ENCODE measurements at places on chromosomes 7 and 10.
A peak's percentile ranks its signal among the peaks of the same experiment; 100 is the strongest.

DNA sequence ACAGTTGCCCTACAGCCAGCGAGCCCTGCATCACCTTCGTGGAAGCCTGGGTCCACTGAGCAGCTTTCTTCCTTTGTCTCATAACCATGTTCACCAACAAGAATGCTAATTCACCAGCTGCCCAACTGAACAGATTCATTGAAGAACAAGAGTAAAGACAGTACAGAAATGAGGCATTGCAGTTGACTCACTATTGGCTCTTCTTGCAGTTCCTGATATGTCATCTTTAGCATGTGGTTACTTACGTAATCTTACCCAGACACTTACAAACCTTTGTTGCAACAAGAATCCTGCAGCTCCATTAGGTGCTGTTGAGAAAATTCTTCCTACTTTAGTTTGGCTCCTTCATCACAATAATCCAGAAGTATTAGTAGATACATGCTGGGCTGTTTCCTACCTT is 174.0 kb upstream of the TPK1 start:
- no peak overlapping the region for H3K4me3 ChIP-seq
- H3K4me1 ChIP-seq = no peaks in the 10 kb centered on the region
- DNase-seq = no peak
- no peaks in the 10 kb centered on the region for H3K36me3 ChIP-seq
- H3K27ac ChIP-seq = no peak overlapping the region

DNA sequence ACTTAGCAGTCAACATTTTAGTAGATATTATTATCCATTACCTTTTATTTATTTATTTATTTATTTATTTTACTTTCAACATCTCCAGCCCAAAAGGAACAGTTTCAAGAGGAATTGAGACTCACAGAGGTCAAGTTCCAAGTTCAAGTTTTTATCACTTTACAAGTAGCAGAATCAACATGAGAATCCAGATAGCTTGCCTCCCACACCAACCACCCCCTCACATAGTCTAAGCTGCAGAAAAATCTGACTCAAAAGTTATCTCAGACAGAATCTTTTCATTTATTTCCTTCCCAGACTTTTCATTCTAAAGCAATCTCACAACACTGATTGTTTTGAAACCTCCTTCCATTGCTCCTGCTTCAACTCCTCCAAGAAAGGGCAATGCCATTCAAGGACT is 129.6 kb downstream of the GRM3 start:
- no peaks in the 10 kb centered on the region for H3K36me3 ChIP-seq
- no peak for DNase-seq
- H3K27ac ChIP-seq = no peak overlapping the region
- H3K27me3 ChIP-seq = no peaks in the 10 kb centered on the region
- H3K4me1 ChIP-seq = no peaks in the 10 kb centered on the region

- no peak for DNase-seq
- H3K4me3 ChIP-seq = peak overlapping the region; percentile 87
- no peaks in the 10 kb centered on the region for H3K4me1 ChIP-seq
- H3K36me3 ChIP-seq = no peaks in the 10 kb centered on the region
- no peaks in the 10 kb centered on the region for H3K27me3 ChIP-seq
Observed at GRCh38 chr10:22230158-22230833, 12.5 kb upstream of the EBLN1 start.

DNA sequence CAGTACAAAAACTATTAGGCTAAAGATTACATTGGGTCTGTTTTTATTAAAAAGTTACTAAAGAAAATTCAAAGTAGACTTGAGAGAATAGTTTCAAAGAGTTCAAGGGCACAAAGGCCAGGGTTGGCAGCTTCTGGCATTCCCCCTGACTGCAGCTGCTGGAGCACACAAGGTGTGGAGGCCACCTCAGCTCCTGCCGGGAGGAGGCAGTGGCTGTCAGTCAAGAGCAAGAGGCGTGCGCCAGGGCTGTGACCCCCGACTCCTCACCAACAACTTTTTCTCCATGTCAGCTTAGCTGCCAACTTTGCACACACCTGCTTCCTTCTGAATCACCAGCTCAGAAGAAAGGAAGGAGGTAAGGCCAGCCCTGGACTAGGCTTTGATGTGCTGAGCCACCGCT is 144.6 kb upstream of the PLXNA4 start:
- no peak overlapping the region for H3K27ac ChIP-seq
- DNase-seq = no peak
- H3K36me3 ChIP-seq = no peaks in the 10 kb centered on the region
- no peak overlapping the region for H3K4me3 ChIP-seq
- 0 out of 2 replicates have a peak, but pooled peaks cover 1% of the 10 kb centered on the region for H3K4me1 ChIP-seq
- H3K27me3 ChIP-seq = no peaks in the 10 kb centered on the region

GRCh38 chr10:94274142-94274787 is 88.5 kb downstream of the NOC3L start:
- H3K27me3 ChIP-seq = no peaks in the 10 kb centered on the region
- no peak for DNase-seq
- no peak overlapping the region for H3K4me3 ChIP-seq
- no peaks in the 10 kb centered on the region for H3K4me1 ChIP-seq

DNA sequence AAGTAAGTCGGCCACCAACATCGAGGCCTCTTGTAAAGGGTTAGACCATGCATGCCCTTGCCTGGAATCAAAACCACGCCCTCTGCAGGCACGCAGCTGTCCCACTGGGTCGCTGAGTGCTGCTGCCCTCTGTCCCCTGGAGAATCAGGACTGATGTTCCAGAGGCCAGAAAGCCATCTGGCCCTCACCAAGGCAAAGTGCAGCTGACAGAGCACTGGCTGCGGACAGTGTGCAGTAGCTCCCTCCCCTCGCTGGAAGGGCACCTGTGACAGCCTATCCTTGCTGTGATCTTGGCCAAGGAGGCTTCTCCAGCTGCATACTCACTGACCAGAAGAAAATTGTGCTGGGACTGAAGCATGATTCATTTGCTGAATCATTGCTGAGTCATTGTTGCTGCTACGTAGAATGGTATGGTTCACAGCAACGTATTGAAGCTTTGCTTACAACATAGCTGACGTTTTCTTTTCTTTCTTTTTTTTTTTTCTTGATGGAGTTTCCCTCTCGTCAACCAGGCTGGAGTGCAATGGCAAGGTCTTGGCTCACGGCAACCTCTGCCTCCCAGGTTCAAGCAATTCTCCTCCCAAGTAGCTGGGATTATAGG is 30.4 kb downstream of the DDC start:
- no peak overlapping the region for H3K27ac ChIP-seq
- no peak overlapping the region for H3K4me3 ChIP-seq
- H3K36me3 ChIP-seq = no peaks in the 10 kb centered on the region
- H3K27me3 ChIP-seq = no peaks in the 10 kb centered on the region
- no peaks in the 10 kb centered on the region for H3K4me1 ChIP-seq
- DNase-seq = no peak

DNA sequence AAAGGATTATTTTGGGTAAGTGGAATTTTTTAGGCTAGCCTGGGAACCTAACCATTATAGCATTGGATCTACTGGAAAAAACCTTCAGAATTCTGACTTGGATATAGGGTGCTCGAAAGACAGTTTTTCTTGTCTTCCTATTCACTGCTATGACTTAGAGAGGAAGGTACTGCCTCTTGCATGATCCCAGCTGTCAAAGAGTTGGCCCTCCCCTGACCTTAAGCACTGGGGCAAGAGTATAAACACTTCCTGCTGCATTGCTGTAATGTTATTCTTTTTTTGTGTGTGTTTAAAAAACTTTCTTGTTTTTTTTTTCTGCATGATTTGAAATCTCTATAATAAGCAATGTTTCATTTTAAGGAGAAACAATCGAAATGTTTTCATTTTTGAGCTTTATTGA is 113.0 kb downstream of the LRMDA start:
- no peaks in the 10 kb centered on the region for H3K27me3 ChIP-seq
- H3K36me3 ChIP-seq = no peaks in the 10 kb centered on the region
- DNase-seq = no peak
- H3K27ac ChIP-seq = no peak overlapping the region

DNA sequence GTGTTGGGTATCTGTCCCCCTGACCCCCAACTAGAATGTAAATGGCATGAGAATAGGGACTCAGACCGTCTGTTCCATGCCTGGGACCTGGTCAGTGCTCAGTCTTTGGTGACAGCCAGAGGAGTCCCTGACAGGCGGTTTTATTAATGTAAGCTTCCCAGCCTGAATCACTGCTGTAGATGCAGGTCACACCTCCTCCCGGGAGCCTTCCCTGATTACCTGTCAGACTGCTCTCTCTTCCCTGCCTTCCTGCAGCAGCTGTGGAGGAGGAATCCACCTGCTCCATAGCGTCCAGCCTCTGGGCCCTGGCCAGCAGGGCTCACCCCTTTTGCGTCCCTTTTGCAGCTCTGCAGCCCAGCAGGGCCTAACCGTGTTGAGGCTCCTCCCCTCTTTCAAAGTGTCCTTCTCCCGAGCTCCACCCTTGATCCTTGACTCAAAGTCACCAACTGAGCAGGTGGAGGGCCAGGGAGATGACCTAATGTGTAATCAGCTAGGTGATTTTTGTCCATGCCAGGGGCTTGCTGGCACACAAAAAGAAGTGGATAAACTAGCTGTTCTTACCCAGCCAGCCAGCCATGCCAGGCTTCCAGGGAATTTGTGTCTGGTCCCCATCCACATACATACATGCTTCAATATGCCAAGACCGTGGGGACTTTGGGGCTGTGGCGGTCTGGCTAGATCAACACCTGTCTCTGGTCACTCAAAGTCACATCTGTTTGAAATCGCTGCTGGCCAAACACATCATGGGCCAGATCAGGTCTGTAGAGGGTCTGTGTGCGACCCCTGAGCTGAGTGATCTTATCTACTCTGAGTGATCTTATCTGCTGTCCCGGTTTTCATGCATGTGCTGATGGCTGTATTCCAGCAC is 195.1 kb downstream of the CCDC3 start:
- no peak overlapping the region for H3K27ac ChIP-seq
- no peak for DNase-seq
- H3K27me3 ChIP-seq = no peaks in the 10 kb centered on the region
- H3K4me3 ChIP-seq = no peak overlapping the region

- no peaks in the 10 kb centered on the region for H3K4me1 ChIP-seq
- no peak overlapping the region for H3K4me3 ChIP-seq
- DNase-seq = no peak
- no peaks in the 10 kb centered on the region for H3K36me3 ChIP-seq
Observed at GRCh38 chr10:74586088-74586585, 240.3 kb upstream of the KAT6B start.

DNA sequence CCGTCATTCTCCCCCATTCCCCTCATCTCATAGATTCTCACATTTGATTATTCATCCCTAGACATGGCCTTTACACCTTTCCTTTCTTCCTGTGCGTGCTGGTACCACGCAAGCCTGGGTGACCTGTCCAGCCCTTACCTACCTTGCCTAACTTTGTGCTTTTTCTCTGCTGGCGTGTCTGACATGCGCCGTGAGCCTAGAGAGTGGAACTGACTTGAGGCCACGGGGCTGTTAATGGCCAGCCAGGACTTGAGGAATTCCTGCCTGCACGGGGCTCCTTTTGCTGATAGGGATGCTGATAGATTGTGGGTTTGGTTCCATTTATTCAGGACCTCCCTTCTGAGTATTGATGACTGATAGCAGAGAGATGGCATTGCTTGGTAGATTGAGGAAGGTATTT is 134.2 kb downstream of the DOCK1 start:
- H3K36me3 ChIP-seq = peaks cover 20% of the 10 kb centered on the region
- H3K4me1 ChIP-seq = no peaks in the 10 kb centered on the region
- no peak overlapping the region for H3K4me3 ChIP-seq

DNA sequence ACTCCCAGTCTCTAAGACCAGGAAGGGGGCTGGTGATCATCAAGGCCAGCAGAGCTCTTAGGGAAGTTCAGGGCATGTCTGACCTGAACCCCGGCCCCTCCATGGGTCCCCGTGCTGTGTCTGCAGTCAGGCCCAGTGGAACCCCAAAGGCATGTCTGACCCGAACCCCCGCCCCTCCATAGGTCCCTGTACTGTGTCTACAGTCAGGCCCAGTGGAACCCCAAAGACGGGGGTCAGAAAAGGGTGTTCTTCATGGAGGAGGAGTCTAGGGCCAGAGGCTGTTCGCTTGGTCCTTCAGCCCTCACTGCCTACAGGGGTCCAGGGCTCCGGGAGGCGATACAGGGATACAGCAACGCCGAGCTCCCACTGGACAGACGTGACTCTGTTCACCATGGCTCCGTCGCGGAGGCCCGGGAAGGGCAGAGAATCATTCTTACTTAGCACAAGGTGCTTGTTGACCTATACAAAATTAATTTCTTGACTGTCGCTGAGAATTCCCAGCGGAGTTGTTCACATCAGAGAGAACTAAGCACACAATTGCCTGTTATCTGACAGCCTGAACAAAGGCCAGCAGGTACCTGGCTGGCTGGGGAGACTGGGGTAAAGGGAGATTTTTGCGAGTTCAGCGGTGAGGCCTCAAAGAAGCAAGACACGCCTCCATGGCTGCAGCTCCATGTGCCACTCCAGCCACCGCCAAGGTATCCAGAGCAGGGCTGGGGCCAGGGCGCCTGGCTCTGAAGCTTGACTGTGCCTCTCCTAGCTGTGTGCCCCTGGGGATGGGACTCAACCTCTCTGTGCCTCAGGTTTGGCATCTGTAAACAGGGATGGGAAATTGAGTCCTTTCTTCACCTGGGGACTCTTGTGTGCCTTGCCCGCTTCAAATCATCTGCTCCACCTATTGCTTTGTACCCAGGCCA is 26.8 kb downstream of the EN2 start:
- no peak overlapping the region for H3K27ac ChIP-seq
- H3K36me3 ChIP-seq = no peaks in the 10 kb centered on the region
- H3K27me3 ChIP-seq = peaks cover 8% of the 10 kb centered on the region
- peaks cover 4% of the 10 kb centered on the region for H3K4me1 ChIP-seq
- DNase-seq = no peak

GRCh38 chr7:126768836-126769235 is 483.9 kb downstream of the GRM8 start:
- H3K36me3 ChIP-seq = no peaks in the 10 kb centered on the region
- H3K4me3 ChIP-seq = no peak overlapping the region
- no peaks in the 10 kb centered on the region for H3K27me3 ChIP-seq
- H3K4me1 ChIP-seq = no peaks in the 10 kb centered on the region
- H3K27ac ChIP-seq = no peak overlapping the region
- no peak for DNase-seq

DNA sequence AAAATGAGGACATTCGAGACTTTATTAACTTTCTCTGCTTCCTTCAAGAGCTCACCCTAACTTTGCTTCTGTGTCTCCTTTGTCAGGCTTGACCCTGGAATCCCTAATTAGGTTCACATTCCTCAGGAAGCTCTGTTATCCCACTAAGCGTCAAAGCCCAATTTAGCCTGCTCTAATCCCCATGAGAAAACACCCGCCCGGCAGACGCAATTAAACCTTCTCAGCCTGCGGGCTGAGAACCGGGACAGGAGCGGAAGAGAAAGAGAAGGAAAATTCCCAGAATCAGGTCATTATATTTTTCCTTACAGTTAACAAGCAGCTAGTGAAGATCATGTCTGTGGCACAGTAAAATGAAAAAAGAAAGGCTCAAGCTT is 93.0 kb downstream of the TNS3 start:
- no peak overlapping the region for H3K4me3 ChIP-seq
- peaks cover 15% of the 10 kb centered on the region for H3K4me1 ChIP-seq
- H3K27ac ChIP-seq = no peak overlapping the region
- no peaks in the 10 kb centered on the region for H3K36me3 ChIP-seq
- peaks cover 6% of the 10 kb centered on the region for H3K27me3 ChIP-seq
- no peak for DNase-seq

GRCh38 chr7:143352531-143353002 is 9.9 kb downstream of the FAM131B start:
- H3K4me1 ChIP-seq = no peaks in the 10 kb centered on the region
- peaks cover 2% of the 10 kb centered on the region for H3K36me3 ChIP-seq
- H3K4me3 ChIP-seq = no peak overlapping the region
- no peaks in the 10 kb centered on the region for H3K27me3 ChIP-seq

- no peaks in the 10 kb centered on the region for H3K36me3 ChIP-seq
- DNase-seq = no peak
- H3K4me3 ChIP-seq = peak overlapping the region; percentile 65
Observed at GRCh38 chr7:74082770-74083116, 861 bp upstream of the LIMK1 start.

- H3K27ac ChIP-seq = no peak overlapping the region
- no peak for DNase-seq
- peaks cover 87% of the 10 kb centered on the region for H3K27me3 ChIP-seq
- no peaks in the 10 kb centered on the region for H3K36me3 ChIP-seq
- no peak overlapping the region for H3K4me3 ChIP-seq
Observed at GRCh38 chr10:129956876-129957673, 7.0 kb downstream of the EBF3 start.
